ENCODE measurements at places on chromosomes 16 and 17. TPM values are rescaled to one million over a fixed set of nuclear protein-coding genes. Genes with fewer than 3 reads are reported as not detected.
A peak's percentile ranks its signal among the peaks of the same experiment; 100 is the strongest.

DNA sequence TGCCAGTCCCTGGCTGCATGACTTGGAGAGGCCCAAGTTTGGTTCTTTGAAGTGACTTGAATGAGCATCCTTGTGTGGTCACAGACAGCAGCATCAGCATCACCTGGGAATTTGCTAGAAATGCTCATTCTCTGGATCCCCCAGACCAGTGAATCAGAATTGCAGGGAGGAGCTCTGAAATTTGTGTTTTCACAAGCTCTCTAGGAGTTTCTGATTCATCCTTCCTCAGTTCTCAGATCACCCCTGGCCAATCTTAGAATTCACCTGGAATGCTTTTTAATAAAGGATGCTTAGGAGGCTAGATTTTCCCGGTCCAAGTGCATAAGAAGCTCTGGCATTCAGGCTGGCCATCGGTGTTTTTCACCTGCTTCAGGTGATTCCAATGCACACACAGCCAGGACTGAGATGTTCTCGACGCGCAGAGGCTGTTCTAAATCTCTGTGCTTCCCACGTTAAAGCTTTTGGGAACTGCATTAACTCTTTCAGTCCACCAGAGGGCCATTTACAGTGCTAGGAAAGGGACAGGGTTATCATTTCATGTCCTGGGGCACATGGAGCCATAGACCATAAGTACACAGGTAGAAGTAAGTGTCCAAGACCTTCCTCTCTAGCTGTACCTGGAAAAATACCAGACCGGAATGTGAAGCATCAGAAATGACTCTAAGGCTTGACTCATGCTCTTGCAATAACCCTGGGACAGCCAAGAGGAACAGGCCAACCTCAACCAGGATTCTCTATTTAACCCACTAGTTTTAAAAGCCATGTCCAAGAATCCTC, 85.7 kb upstream of the XYLT1 start:
- DNase-seq, result peak; percentile 39

GRCh38 chr17:43534909-43535308, 11.2 kb downstream of the ETV4 start:
- no peak for DNase-seq

LRRC37A2 gene
- total RNA-seq, result 6.4 TPM

- no peak for DNase-seq
These were observed 1.1 kb downstream of the UNC13D start for GRCh38 chr17:75842963-75843576.

- DNase-seq, result no peak
These were observed 16.3 kb downstream of the FAM117A start for GRCh38 chr17:49747632-49748031.

DNA sequence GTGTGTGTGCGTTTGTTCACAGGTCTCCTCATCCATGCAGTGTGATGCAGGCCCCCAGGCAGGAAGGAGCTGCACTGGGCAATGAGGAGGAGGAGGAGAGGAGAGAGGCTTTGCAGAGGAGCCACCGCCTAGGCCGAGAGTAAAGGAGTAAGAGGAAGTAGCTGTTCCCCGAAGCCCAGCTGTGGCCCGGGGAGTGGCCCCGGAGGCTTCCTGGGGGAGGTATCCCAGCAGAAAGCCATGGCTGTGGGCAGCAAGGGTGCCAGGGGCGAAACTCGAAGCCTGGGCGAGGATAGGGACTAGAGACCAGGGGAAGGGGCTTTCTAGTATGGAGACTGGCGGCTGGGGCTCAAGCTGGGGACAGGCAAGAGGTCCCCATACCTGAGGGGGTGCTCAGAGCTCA, 12.2 kb downstream of the C16orf95 start:
- no peak for DNase-seq

- DNase-seq, result peak; percentile 83
These were observed 46.6 kb upstream of the NUDT7 start for GRCh38 chr16:77675464-77676324.

DNA sequence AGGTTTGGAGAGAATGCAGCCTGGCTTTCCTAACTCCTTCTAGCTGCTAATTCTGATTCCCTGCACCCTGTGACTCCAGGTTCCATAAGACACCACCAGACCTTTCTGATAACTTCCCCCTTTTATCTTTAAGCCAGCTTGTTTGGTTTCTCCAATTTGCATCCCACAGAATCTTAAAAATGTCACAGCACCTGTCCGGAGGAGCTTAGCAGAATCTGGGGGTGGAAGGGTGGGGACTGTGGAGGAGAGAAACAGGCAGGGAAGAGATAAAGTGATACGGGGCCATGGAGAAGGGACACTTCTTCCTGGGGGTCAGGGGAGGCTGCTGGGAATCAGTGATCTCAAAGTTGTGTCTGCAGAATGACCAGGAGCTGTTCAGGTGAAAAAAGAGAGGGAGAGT, 59.4 kb downstream of the FOXL1 start:
- no peak for DNase-seq

- DNase-seq, result peak; percentile 77
These were observed 2.4 kb downstream of the CACNG4 start for GRCh38 chr17:66966704-66967418.

CCL4 gene
- total RNA-seq, result 10.2 TPM

RRAD gene
- total RNA-seq, result 1.8 TPM

PIPOX gene
- total RNA-seq, result 4.4 TPM

All from spinal cord (tissue), 10 donors.